NCI-H526 treated with DMSO at 0.1 percent for 48 hours (cell line): ENCODE measurements at places on chromosomes 2 and 18.

- DNase-seq = no peak
Measured at GRCh38 chr2:218327451-218328210, 29.0 kb upstream of the CATIP start.

DNA sequence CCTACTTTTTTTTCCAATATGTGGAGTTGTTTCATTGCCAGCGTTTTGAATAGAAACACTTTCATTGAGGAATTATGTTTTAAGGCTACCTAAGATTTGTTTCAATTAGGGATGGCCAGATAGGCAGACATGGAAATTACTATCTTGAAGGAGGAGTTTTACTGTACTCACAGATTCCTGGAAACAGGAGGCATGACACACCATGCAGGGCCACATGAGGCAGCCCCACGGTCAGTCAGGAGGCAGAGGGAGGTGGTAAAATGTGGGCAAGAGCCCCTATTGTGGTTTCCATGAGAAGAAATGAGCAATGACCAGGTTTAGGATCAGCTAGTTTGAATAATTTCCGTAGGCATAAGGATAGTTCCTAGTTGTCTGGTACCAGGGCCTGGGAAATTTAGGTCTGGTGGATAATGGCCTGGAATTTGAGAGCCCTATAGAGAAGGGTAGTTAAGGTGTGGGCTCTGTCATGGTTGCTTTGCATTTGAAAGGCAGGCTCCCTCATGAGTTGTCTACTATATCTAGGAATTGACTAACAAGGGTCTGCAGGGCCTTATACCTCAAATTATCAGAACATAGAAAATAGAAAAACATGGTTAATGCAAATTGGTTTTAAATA, 360.0 kb upstream of the KCNJ3 start:
- no peak for DNase-seq

GRCh38 chr2:194004590-194005206, 1652.3 kb upstream of the SLC39A10 start:
- no peak for DNase-seq

DNA sequence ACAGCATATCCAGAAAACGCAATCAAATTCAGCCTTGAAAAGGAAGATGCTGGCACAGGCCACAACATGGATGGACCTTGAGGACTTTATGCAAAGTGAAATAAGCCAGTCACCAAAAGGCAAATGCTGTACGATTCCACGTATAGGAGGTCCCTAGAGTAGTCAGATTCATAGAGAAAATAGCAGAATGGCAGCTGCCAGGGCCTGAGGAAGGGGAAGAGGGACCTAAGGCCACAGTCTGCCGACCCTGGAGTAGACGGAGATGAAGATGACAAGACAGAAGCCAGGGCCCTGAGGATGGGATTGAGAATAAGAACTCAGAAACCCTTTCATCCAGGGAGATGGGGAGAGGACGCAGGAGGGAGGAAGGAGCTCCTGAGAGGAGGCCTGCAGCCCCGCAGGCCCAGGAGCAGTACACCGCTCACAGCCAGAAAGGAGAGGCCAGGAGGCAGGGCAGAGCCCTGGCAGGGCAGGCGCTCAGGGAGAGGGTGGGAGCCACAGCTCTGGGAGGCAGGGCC, 8.1 kb upstream of the MTERF4 start:
- no peak for DNase-seq

DNA sequence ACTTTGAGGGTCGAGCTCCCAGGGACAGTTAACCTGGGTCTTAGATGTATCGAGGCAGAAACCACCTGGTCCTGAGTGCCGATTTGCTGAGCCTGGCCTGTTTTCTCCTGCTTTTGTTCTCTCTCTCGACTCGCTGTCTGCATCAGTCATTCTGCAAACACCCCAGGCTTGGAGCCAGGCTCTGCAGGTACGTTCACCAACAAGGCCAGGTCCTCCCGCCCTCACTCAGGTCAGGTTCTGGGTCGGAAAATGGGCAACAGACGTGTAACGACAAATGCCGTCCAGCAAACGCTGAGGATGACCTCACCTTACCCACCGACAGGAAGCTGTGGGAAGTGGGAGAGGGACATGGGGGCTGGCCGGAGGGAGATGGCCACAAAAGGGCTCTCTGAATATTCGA, 57.7 kb upstream of the PXDN start:
- no peak for DNase-seq

DNA sequence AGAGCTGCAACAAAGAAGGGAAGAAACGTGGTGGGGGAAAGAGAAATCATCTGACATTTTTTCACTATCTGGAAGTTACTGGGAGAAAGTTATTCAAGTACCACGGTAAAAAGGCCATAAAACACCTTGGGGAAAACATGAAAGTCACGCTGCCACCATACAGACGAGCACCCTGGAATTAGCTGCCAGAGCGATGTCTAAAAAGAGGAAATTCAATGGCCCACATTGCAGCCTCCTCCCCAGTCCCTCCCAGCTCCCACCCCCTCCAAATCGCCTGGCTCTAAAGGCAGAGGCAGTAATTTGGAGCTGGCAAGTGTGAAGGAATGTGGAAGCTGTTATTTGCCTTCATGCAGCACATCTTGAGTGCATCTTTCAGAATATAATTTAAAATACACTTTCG, 192.0 kb downstream of the ALK start:
- no peak for DNase-seq

GRCh38 chr2:200470230-200470629, 39.6 kb downstream of the KCTD18 start:
- peak; percentile 78 for DNase-seq

GRCh38 chr18:74454279-74454751, 2.8 kb downstream of the DIPK1C start:
- DNase-seq = no peak
